HFFc6 (cell line): ENCODE measurements at places on chromosomes 16 and 17.

- H3K4me1 ChIP-seq, result peaks cover 47% of the 10 kb centered on the region
- peaks cover 20% of the 10 kb centered on the region for H3K36me3 ChIP-seq
- H3K27me3 ChIP-seq, result peaks cover 8% of the 10 kb centered on the region
- peak overlapping the region; percentile 78 for H3K27ac ChIP-seq
- no peak for DNase-seq
Observed at GRCh38 chr17:6642592-6642991, 1.7 kb downstream of the TXNDC17 start.

- H3K27ac ChIP-seq, result 0 out of 2 replicates have a peak overlapping the region, but pooled peaks have one; percentile 20
- peak; percentile 73 for DNase-seq
- H3K4me1 ChIP-seq, result peaks cover 53% of the 10 kb centered on the region
Observed at GRCh38 chr16:54926166-54926838, 4.4 kb upstream of the IRX5 start.

DNA sequence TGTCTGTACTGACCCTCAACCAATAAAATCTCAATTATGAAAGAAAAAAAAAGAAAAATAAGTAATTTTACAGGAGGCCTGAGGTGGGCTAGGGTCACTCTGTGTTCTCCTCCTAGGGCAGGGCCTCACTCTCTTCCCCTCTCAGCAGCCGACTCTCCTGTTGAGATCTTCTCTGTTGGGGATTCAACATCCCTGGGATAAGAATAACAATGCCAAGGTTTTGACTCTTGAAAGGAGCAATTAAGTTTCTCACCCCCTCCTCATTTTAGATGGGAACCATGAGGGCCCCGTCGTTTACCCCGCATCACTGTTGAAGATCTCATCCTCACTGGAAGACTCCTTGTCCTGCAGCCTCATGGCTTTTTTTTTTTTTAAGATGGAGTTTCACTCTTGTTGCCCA is 21.5 kb upstream of the BRCA1 start:
- no peaks in the 10 kb centered on the region for H3K36me3 ChIP-seq
- no peak overlapping the region for H3K27ac ChIP-seq
- H3K4me1 ChIP-seq, result no peaks in the 10 kb centered on the region
- no peaks in the 10 kb centered on the region for H3K27me3 ChIP-seq
- DNase-seq, result no peak

GRCh38 chr17:65544672-65545071 is 16.8 kb downstream of the AXIN2 start:
- H3K27me3 ChIP-seq, result peaks cover 5% of the 10 kb centered on the region
- H3K27ac ChIP-seq, result no peak overlapping the region
- no peak for DNase-seq
- H3K4me3 ChIP-seq, result no peak overlapping the region
- no peaks in the 10 kb centered on the region for H3K36me3 ChIP-seq
- H3K4me1 ChIP-seq, result no peaks in the 10 kb centered on the region

- H3K36me3 ChIP-seq, result no peaks in the 10 kb centered on the region
- no peaks in the 10 kb centered on the region; the same call in 1 of the 2 replicates for H3K27me3 ChIP-seq
- no peak for DNase-seq
- H3K4me1 ChIP-seq, result peaks cover 11% of the 10 kb centered on the region
Observed at GRCh38 chr17:76179496-76180467, 38.7 kb upstream of the FOXJ1 start.

- H3K4me3 ChIP-seq, result peak overlapping the region; percentile 68
- H3K36me3 ChIP-seq, result no peaks in the 10 kb centered on the region
- peaks cover 24% of the 10 kb centered on the region for H3K27me3 ChIP-seq
- peaks cover 10% of the 10 kb centered on the region for H3K4me1 ChIP-seq
Observed at GRCh38 chr17:42287305-42287976, 857 bp upstream of the STAT5A start.

DNA sequence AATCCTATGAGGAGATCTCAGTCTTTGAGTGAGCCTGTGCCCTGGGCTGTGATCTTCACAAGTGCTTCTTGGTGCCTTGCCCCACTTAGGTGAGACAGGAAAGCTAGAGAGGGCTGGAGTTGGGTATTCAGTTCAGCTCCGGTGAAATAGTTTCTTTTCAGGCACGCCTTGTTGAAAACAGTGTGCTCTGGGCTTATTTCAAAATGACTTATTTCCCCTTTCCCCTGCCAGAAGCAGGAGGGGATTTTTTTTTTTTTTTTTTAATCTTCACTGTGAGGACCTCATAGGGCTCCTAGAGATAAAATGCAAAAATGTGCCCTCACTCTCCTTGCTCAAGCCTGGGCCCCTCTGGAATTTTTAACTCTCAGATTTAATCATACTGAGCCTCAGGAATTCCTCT is 27.2 kb downstream of the MOSMO start:
- H3K36me3 ChIP-seq, result peaks cover 32% of the 10 kb centered on the region
- H3K27ac ChIP-seq, result no peak overlapping the region; the same call in 1 of the 2 replicates
- no peak for DNase-seq
- peaks cover 22% of the 10 kb centered on the region for H3K4me1 ChIP-seq
- H3K4me3 ChIP-seq, result no peak overlapping the region
- H3K27me3 ChIP-seq, result no peaks in the 10 kb centered on the region

DNA sequence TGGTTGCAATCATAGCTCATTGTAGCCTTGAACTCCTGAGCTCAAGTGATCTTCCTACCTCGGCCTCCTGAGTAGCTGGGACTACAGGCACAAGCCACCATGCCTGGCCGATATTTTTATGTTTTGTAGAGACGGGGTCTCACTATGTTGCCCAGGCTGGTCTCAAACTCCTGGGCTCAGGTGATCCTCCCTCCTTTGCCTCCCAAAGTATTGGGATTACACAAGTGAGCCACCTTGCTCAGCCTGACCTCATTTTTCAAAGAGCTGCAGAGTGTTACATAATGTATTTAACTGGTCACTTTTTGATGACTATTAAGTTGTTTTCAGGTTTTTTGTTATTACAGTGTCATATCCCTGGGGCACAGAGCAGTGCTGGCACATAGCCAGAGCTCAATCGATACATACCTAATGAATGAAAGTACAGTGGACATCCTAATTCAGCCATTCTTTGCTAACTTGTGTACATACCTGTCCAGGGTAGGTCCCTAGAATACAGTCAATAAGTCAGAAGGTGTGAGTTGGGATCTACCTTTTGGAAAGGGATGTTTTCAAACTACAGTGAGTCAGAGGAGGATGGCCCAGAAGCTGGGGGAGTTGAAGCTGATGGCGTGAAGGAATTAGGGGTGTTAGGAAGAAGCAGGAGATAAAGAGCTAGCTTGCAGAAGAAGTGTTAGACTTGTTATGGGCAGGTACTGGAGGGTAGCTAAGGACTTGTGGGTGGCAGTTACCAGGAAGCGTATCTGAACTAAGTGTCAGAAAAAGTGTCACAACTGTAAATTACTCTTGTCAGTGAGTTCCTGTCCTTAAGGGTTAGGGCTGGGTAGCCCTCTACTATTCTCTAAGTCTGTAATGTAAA is 20.1 kb upstream of the CYLD start:
- H3K27me3 ChIP-seq, result peaks cover 7% of the 10 kb centered on the region
- H3K4me1 ChIP-seq, result peaks cover 13% of the 10 kb centered on the region
- no peaks in the 10 kb centered on the region for H3K36me3 ChIP-seq
- no peak overlapping the region for H3K4me3 ChIP-seq
- no peak for DNase-seq

GRCh38 chr17:75724016-75725003 is 3.1 kb downstream of the ITGB4 start:
- H3K4me1 ChIP-seq, result no peaks in the 10 kb centered on the region
- no peaks in the 10 kb centered on the region for H3K36me3 ChIP-seq
- no peak for DNase-seq
- H3K27ac ChIP-seq, result no peak overlapping the region
- no peak overlapping the region for H3K4me3 ChIP-seq

DNA sequence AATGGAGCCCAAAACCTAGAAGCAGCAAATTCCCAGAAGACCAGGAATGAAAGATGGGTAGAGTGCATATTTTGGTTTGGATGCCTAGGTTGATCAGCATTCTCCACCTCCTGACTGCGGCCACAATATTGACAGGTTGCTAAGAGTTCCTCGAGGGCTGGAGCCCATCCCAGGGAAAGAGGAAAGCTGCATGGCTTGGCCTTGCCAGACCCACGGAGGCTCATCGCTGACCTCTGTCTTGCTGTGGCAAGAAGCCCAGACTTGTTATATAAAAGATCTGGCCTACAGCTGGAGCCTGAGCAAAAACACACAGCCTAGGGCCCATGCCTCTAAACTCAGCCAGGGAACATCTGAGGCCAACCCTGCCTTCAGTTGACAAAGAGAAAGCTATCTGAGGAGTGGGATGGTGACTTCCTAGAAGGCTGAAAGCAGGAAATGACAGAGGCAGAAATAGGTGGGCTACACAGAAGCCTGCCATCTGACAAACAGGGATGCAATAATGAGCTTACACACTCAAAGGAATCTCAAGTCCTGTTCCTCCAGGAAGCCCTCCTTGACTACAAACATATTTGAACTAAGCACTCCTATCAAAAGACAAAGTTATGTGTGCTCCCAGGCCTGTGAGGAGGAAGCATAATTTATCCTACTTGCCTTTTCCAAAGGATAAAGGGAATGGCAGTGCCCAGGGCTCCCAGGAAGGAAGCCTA is 22.5 kb upstream of the SLC35B1 start:
- H3K4me3 ChIP-seq, result no peak overlapping the region
- H3K27ac ChIP-seq, result peak overlapping the region; percentile 41; the same call in 1 of the 2 replicates
- peak; percentile 66 for DNase-seq
- H3K4me1 ChIP-seq, result peaks cover 7% of the 10 kb centered on the region; the same call in 1 of the 2 replicates

DNA sequence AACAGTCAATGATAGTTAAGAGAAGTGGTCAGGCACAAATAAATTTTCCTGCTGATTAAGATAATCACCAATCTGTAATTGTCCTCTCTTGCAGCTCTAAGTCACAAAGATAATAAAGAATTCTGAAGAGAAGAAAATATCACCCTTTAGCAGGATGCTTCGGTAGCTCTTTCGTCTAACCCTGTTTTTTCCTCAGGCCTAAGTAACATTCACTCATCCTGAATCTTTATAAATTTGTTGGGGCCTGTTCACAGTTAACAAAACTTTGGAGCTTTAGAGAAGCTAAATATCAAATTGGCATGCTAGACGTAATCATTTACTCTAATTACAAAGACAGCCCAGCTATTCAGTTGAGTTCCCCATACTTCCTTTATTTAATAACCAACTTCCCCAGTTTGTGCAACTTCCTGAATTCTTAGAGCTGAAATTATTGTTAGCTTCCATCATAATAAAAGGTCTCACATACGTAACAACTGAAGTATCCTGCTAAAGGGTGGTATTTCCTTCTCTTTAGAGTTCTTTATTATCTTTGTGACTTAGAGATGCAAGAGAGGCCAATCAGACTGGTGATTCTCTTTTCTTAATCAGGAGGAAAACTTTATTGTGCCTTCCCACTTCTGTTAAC is 118.6 kb downstream of the TANGO6 start:
- no peaks in the 10 kb centered on the region for H3K4me1 ChIP-seq
- no peak overlapping the region for H3K27ac ChIP-seq
- no peak overlapping the region for H3K4me3 ChIP-seq

GRCh38 chr17:50482516-50482915 is 3.9 kb downstream of the RSAD1 start:
- no peaks in the 10 kb centered on the region for H3K27me3 ChIP-seq
- H3K36me3 ChIP-seq, result no peaks in the 10 kb centered on the region
- H3K4me3 ChIP-seq, result peak overlapping the region; percentile 60
- H3K27ac ChIP-seq, result peak overlapping the region; percentile 93

DNA sequence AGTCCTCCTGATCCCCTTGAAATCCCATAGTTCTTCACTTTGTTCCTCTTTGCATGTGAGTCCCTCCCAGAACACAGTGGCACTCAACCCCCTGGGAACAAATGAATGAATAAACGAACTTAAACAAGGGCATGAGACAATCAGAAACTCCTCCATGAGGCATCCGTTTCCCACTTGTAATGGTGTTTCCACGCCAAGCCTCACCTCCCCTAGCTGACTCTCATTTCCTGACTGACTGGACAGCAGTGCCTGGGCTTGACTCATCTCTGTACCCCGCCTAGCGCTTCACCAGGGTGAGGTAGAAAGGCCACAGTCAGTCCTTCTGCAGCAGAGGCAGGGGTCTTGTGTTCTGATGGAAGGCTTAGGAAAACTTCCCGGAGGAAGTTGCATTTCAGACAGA is 14.2 kb downstream of the KIF1C start:
- H3K27ac ChIP-seq, result peak overlapping the region; percentile 81
- peaks cover 64% of the 10 kb centered on the region for H3K36me3 ChIP-seq
- peak; percentile 44 for DNase-seq
- H3K4me1 ChIP-seq, result peaks cover 17% of the 10 kb centered on the region
- no peak overlapping the region for H3K4me3 ChIP-seq

DNA sequence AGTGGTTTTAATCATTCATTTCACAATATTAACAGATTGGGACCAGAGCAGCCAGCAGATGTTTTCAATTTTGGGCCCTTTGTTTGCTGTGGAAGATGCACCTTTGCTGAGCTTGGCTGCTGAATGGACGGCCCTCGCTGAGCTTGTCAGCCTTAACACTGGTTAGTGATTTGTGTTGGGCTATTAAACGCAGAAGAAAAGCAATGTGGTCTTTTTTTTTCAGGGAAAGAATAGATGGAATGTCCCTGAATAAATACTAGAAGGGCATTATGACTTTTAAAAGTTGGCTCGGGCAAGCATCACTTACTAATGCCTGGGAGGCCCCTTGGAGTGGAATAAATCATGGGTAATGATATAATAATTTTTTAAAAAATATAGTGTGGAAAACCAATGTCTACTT is 297.0 kb downstream of the MAP2K6 start:
- H3K27ac ChIP-seq, result no peak overlapping the region
- H3K4me3 ChIP-seq, result no peak overlapping the region
- no peaks in the 10 kb centered on the region for H3K36me3 ChIP-seq
- peaks cover 40% of the 10 kb centered on the region for H3K4me1 ChIP-seq

- H3K4me3 ChIP-seq, result peak overlapping the region; percentile 72
- H3K4me1 ChIP-seq, result peaks cover 43% of the 10 kb centered on the region
- H3K27me3 ChIP-seq, result peaks cover 4% of the 10 kb centered on the region; the same call in 1 of the 2 replicates
- DNase-seq, result peak; percentile 82
- H3K36me3 ChIP-seq, result peaks cover 4% of the 10 kb centered on the region; the same call in 1 of the 2 replicates
Observed at GRCh38 chr17:79026376-79027273, 2.7 kb downstream of the C1QTNF1 start.

DNA sequence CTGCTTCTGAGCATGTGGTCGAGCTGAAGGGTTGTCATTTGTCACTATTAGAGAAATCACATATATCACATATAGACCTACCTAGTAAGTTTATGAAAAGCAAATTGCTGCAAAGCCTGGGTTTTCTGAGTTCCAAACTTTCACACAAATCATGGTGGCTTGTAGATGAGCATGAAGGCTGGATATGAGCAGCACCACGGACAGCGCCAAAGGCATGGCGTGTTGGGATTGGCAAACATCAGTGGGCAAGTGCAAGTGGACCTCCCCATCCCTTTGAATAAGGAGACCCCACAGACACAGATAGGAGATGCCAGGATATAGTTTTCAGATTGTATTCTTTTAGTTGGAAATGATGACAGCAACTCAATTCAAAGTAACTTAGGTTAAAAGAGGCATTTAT is 77.6 kb upstream of the CACNG3 start:
- no peaks in the 10 kb centered on the region for H3K27me3 ChIP-seq
- H3K4me3 ChIP-seq, result no peak overlapping the region
- H3K36me3 ChIP-seq, result no peaks in the 10 kb centered on the region
- DNase-seq, result no peak
